Effector memory CD8-positive, alpha-beta T cell (primary cell): ENCODE measurements at places on chromosomes 5 and 9.

DNA sequence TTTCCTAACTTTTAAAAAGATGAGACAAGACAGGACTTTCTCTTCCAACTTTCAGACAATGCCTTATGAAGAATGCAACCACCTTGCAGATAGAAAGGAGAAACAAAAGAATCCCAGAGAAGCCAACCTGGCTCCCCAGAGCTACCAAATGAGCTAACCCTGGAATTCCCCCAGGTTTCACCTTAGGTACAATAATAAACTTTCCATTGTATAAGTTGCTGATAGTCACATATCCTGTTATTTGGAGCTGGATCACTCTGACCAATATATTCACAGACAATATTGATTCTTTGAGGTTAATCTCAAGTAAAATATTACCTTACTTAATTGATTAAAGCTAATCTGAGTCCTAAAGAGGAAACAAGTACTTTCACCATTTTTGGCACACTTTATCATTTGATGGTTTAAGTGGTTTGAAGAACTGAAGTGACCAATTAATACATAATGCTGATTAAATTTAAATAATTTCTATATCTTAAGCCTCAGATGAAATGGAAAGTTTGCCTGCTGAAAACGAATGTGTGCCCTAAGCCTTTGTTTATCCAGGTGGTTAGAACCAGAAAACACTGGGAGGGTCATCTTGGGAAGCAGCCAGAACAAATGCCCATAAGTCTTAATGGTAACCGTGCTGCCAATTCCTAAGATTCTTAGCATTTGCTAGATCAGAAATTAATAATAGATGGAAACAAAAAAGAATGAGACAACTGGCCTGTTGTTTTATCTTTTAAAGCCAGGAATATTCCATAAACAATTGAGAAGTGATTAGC, 159.6 kb upstream of the SLC12A2 start:
- no peak for DNase-seq

DNA sequence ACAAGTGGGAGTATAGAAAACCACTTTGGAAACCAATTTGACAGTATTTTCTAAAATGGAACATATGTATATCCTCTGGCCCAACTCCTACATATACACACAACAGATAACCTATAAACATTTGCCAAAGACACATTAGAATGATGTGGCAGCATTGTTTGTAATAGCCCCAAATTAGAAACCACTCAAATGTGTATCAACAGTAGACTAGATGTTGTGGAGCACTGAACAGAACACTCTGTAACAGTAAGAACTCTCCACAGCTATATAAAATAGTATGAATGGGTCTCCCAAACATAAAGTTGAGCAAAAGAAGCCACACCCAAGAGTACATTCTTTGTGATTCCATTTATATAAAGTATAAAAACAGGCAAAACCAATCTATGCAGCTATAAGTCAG, 6.1 kb downstream of the ZNF622 start:
- DNase-seq, result no peak

DNA sequence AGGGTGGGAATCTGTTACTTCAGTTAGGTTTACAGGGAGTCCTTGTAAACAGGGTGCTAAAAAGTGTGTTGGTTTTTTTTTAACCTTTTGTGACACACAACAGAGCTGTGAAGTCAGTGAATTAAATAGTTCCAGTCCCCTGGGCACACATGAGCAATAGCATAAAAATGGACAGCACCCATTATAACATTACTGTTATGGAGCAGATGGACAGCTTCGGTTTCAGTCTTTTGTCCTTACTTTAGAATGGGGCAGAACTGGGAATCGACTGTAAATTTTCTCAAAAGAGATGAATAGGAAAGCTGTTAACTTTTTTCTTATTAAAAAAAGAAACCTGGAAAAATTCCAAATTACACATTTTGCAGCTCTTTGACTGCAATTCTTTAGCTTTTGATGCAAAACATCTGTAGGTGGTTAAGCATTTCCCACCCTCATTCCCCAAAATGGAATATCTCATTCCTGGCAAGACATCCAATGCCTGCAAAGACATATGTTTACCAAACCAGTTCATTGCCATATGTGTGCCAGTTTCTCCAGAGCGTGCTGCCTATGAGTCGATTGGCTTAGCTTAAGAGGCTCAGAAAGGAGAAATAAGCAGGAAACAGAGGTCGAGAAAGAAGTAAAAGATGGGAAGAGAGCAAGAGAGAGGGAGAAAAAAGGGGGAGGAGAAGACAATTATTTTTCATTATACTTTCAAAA, 212.3 kb upstream of the TMEM161B start:
- no peak for DNase-seq

DNA sequence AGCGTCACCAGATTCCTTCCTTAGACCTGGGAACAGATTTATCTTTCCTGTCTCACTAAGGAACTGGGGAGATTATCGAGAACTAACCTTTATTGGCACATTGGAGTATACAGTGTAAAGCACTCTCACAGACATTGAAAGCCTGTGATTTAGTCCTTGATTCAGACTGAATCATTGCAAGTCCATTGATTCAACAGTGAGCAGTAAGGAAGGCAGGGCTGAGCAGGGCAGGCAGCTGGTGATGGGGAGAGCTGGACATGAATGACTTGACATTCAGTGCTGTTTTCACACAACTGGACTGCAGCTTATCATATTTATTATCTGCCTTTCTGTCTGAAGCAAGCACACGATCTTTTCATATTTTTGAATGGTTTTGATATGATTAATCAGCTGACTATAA, 16.2 kb downstream of the ISOC1 start:
- no peak for DNase-seq

GRCh38 chr9:116152941-116153764, 438 bp upstream of the PAPPA start:
- no peak for DNase-seq

DNA sequence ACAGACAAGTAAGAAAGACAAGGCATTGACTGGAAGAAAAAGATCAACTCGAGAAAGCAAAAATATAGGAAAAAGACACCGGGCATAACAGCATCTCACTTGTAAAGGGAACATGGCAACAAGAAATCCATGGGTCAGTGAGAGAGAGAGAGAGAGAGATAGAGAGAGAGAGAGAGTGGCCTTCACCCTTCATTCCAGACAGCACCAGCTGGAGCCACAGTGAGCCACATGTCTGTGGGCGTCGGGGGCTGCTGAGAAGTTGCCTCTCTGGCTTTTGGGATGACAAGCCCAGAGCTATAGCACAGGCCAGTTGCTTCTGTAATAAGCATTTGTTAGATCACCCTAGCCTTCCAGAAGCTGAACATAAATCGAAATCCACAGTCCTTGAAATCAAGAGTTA, 20.3 kb upstream of the ENC1 start:
- DNase-seq, result no peak

DNA sequence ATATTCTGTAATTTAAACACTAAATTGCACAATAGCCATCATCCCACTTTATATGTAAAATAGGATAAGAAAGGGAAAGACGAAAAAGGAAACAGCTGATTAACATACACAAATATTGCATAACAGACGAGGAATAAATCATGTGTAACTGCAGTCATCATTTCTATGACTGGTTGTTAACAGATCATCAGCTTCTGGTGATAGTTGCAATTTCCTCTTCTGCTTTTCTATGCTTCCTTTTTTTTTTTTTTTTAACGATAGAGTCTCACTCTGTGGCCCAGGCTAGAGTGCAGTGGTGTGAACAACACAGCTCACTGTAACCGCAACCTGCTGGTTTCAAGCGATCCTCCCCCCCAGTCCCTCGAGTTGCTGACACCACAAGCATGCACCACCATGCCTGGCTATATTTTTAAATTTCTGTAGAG, 22.5 kb upstream of the JAKMIP2 start:
- DNase-seq, result peak; percentile 45
